ENCODE measurements at places on chromosomes 11 and 22.

DNA sequence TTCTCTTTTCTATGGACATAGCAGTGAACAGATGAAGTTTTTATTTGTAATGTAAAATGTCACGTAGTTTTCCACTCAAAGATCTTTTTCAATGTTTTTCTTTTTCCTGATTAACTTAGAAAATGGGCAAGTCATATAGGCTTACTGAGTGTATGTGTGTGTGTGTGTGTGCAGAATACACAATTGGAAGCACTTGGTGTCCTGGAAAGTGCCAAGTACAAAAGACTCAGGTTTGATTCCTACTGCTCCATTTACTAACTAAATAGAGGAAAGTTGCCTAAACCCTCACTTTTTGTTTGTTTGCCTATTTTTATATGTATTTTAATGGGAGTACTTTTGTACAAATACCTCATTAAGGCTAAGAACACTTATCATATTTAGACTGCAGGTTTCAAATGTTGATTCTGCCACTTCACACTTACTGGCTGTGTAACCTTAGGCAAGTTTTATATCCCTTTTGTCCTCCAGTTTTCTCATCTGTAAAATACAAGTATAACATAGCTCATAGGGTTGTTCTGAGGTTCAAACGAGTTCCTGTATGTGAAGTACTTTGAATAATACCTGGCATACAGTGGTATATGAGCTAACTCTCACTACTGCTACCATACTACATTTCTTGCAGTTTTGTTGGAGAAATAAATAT is 90.1 kb downstream of the TYR start:
- DNase-seq, result no peak

GRCh38 chr11:75570559-75571139 is 8.6 kb downstream of the SERPINH1 start:
- no peak for DNase-seq

- no peak for DNase-seq
Measured at GRCh38 chr11:30535818-30536217, 50.3 kb downstream of the MPPED2 start.

- DNase-seq, result no peak
Measured at GRCh38 chr11:82494988-82495432, 238.7 kb downstream of the FAM181B start.

GRCh38 chr22:24723111-24723510 is 51.4 kb downstream of the PIWIL3 start:
- no peak for DNase-seq

GRCh38 chr11:40241524-40242051 is 1217.9 kb downstream of the LRRC4C start:
- DNase-seq, result no peak

DNA sequence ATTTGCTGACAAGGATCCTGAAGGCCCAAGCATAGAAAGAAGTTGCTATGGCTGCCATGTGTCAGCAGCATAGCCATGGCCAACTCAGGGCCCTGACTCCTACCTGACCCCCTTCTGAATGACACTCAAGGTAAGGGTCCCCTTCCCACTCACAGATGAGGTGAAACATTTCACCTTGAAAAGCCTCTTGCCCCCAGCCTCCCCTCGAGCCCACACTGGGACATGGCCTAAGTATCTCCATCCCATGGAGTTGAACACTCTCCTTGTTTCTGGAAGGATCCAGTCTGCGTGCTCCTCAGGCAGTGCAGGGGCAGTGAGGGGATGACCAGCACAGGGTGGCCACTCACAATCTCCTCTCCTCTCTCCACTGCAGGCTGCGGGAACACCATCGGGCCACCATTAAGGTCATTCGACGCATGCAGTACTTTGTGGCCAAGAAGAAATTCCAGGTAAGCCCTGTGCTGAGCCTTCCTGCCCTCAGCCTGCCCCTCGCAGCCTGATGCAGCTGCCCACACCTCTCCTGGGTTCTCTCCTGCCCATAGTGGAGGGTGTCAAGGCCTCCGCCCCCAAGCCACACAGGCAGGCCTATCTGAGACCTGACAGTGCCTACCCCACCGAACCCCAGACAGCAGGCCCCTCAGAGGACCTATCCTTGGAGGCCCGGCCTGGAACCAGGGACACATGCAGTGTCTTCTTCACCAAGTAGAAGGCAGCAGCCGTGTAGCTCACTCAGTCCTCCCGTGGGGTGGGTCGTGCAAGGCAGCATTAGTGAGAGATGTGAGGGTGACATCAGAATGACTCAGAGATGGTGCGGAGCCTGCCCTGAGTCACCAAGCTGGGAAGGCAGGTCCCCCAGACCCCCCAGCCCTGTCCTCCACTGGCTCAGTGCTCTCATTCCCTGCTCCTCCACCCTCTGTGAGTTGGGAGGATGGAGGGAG is 68.9 kb upstream of the KCNQ1OT1 start:
- no peak for DNase-seq

DNA sequence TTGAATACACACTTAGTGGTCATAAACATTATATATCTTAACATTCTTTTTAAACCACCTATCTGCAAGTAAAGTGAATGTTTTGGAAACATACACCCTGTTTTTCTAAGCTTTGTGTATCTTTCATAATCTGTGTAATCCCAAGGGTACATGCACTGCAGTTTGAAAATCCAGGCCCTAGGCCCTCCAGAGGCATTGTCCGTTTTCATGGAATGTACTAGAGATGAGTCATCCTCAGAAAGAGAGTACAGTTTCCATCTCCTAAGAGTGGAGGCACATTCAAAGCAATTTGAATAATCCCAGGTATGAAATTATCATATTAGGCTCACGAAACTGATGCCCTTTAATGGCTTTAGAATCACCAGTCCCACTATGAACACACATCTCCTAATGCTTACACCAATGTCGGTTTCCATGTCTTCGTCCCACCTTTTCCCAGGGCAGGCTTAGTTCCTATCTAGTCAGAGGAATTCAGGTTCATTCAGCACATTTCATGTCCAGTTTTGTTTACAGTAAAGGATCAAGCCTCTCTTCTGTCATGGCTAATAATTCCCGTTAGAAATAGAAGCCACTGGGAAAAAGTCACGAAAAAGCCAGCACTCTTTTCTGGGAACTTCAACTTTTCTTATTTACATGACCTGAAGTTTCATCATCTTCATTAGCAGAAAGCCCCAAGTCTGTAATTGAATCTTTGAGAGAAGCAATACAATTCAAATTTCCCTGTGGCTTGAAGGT is 39.5 kb upstream of the CD44 start:
- no peak for DNase-seq

DNA sequence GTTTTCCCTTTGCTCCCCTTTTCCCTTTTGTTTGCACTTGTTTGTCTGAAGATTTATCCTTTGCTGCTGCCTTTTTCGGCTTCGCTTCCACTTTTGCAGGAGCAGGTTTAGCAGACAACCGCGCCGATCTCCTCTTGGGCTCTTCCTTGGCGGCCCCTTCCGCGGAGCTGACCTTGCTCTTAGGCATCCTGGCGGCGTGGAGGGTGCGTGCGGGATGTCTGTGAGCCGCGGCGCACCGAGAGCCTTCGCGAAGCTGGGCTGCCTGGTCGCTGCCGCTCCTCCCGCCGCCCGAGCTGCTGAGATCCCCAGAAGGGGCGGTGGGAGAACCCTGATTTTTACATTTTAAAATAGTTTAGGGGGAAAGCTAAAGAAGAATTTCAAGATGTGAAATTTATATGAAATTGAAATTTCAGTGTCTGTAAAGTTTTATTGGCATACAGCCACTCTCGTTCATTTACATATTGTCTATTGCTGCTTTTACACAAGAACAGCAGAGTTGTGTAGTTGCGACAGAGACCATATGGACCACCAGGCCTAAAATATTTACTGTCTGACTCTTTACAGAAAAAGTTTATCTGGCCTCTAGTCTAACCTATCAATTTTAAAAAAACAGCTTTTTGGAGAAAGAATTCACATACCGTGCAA is 105.2 kb upstream of the RRM1 start:
- DNase-seq, result no peak

- no peak for DNase-seq
Measured at GRCh38 chr11:5928811-5929210, 13.2 kb upstream of the OR56A3 start.

GRCh38 chr22:30856741-30857502 is 111.7 kb downstream of the MORC2 start:
- DNase-seq, result no peak

DNA sequence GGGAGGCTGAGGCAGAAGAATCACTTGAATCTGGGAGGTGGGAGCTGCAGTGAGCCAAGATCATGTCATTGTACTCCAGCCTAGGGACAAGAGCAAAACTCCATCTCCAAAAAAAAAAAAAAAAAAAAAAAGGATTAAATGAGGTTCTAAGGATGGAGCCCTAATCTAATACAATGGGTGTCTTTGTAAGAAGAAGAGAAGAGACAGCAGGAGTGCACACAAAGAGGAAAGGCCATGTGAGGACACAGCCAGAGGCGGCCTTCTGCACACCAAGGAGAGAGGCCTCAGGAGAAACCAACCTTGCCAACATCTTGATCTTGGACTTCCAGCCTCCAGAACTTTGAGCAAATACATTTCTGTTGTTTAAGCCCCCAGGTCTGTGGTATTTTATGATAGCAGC is 66.6 kb upstream of the CECR2 start:
- no peak for DNase-seq

DNA sequence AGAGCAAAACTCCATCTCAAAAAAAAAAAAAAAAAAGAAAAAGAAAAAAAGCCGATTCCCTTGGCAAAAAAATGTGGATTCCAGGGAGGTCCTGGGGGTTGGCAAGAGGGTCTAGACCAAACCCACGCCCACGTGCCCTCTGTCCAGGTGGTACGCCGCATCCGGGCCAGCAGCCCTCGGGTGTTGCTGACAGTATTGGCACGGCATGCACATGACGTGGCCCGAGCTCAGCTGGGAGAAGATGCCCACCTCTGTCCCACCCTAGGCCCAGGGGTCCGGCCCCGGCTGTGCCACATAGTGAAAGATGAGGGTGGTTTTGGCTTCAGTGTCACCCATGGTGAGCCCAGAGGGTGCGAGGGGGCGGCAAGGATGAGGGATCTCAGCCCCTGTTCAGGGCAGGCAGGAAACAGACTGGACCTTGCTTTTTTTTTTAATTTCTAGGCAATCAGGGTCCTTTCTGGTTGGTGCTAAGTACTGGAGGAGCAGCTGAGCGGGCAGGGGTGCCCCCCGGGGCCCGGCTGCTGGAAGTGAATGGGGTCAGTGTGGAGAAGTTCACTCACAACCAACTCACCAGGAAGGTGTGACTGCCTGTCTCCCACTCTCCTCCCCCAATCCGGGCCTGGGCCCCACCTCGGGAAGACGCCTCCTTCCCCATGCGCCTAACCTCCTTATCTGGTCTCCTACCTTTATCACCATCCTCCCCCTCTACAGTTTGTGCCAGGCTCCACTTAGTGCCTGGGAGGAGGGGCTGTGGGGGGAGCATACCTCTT is 2.0 kb downstream of the NHERF4 start:
- no peak for DNase-seq

GRCh38 chr22:44211946-44212930 is 31.5 kb downstream of the PARVG start:
- DNase-seq, result no peak

- no peak for DNase-seq
Measured at GRCh38 chr11:108431370-108431769, 36.0 kb downstream of the C11orf65 start.

- no peak for DNase-seq
Measured at GRCh38 chr11:9765320-9766101, 101.6 kb downstream of the SWAP70 start.

GRCh38 chr11:118319337-118319707 is 14.8 kb downstream of the CD3E start:
- DNase-seq, result no peak

DNA sequence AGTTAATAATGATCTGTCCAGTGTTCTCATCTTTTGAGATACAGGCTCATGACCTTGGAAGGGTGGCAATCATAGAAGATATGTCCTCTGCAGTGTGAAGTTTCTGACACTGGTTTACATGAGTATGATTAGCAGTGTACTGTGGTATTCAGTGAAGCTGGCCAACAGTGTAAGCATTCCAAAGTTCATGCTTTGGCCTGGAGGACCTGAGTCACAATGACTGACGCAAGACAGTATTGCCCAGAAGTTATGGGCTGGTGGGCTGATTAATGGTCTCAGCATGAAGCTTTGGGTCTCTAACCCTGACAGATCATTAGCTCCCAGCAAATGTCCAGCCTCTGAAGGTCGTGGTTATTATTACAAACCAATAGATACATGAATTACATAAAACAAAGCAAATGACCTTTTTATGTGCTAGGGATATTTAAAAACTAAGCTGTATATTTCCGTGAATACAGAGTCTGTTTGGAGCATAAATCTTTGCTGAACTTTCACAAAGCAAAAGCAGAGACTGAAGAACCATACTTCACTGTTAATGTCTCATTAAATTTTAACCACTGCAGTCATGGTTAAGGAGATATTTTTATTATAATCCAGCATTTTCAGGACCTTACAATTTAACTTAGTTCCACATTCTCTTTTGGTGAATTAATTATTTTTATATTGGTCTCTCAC is 28.3 kb upstream of the USP47 start:
- no peak for DNase-seq

DNA sequence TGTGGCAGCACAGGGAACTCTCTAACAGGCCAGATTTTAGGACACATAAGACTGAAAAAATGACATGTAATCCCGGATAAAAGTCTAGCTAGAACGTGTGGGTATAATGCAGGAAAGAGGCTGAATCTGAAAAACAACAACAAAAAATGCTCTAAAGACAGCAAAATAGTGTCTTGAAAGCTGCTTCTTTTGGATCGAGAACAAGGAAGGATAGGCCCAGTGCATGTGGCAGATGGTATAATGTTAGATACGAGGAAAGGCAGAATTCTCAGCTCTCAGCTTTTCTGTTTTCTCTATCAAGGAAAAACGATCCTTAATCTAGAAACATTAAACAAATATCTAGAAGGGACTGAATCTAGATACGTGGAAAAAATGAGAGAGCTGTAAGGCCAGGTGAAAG is 33.8 kb upstream of the PARVA start:
- no peak for DNase-seq

GRCh38 chr11:97461044-97461880 is 1071.4 kb downstream of the JRKL start:
- DNase-seq, result no peak

GRCh38 chr11:10310301-10310841 is 5.5 kb downstream of the ADM start:
- DNase-seq, result no peak

DNA sequence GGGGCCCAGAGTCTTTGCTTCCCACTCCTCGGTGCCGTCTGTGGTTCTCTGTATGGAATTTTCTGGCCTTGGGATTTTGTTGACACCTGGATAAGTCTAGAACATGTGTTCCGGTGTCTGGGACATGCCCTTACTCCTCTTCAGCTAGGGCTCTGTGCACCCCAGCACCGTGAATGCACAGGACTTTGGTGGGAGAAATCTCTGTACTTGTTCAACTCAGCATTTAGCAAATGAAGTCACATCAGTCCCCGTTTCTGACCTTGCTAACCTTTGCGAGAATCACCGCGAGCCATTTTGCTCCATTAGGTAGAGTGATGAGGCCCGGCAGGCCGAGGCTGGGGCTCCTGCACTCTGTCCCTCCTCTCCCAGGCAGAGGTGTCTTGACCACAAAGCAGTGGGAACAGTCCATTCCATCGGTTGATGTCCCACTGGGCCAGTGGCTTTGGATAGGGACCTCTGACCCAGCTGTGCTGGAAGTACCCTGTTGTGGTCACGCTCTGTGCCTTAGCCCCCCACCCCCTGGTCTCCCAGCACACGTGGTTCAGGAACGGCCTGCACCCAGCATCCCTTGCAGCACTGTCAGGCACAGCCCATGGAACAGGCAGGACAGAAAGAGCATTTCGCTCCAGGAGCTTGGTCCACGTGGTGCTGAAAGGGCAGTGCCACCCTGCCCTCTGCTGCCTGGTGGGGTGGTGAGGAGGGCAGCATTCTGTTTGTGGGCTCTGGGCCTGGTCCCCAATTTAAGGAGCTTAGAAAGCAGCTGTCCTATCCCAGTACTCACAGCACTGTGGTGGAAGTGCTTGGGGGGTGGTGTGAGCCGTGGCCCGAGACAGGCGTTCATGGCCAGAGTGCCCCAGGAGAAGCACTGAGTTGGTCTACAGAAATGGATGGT is 73.4 kb downstream of the MED15 start:
- DNase-seq, result no peak
